ENCODE measurements at places on chromosomes 2 and 18.

DNA sequence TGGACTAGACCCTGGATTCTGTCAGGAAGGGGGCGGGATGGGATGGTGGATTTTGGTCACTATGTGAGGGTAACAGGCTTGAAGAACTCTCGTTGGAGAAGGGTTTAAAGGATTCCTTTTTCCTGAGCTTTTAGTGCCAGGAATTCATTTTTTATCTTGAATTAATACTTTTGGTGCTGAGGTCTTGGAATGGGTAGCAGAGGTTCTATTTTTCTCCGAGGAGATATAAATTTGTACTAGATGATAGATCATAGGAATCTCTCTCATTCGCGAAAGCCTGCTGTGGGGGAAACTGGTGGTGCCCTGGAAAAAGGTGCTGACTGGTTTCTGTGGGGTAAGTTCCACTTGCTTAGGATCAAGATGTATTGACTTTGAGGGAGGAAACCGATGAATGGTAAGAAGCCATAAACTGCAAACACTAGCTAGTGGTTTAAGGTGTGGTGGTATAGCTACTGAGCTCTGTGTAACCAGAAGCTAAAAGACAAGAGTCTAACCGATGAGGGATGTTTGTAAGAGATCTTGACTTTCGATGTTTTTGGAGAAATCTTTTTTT lies 706 bp downstream of the AGPS start:
- H3K4me1 ChIP-seq, result peaks cover 14% of the 10 kb centered on the region
- no peak for DNase-seq
- no peaks in the 10 kb centered on the region for H3K27me3 ChIP-seq
- H3K27ac ChIP-seq, result peak overlapping the region; percentile 55
- H3K36me3 ChIP-seq, result no peaks in the 10 kb centered on the region
- peak overlapping the region; percentile 89 for H3K4me3 ChIP-seq

DNA sequence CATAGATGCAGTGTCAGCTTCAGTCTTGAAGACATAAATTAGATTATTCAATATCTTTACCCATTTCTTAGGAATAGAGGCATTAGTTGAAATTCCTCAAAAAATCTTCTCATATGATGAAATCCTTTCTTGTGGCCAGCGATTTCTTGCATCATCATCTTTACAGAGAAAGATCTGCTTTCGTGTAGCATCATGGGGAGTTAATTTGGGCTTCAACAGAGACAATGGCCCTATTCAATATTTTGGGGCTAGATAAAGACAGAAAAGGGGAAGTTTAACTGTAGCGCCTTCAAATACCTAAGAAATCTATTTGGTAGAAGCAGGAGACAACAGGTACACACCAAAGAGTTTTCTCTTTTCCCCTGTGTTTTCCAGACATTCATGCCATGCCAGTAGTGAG lies 73.8 kb downstream of the TGFA start:
- H3K36me3 ChIP-seq, result no peaks in the 10 kb centered on the region
- H3K27ac ChIP-seq, result no peak overlapping the region
- no peak for DNase-seq
- no peaks in the 10 kb centered on the region for H3K27me3 ChIP-seq
- H3K4me3 ChIP-seq, result no peak overlapping the region
- peaks cover 5% of the 10 kb centered on the region for H3K4me1 ChIP-seq

DNA sequence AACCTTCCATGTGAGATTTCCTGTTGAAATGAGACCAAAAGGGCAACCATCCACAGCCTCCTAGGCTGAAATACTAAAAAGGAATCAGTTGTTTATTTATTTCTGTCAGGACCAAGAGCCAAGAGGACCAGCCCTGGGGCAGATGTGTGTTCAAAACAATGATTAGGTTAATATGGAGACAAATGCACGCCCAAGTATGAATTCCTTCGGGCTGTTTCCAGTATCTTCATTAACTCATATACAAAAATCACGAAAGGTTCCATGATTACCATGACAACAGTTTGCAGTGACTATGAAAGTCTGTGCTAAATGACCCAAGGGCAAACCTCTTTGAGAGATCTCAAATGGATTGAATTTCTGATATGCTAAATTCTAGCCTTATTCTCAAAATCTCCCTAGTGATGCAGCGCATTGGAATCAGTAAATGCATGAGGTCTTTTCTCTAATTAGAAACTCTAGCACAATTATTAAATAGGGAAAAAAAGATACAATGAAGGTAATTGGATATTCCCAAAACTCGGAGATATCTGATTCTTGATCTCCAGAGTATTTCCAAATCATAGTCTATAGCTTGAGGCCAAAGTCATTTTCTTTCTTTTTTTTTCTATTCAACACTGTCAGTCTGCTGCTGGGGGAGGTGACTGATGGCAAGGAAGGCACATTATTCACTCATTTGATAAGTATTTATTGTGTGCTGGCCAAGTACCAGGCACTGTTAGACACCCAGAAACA lies 35.6 kb downstream of the VIT start:
- DNase-seq, result no peak
- H3K36me3 ChIP-seq, result no peaks in the 10 kb centered on the region
- H3K27me3 ChIP-seq, result no peaks in the 10 kb centered on the region
- no peak overlapping the region for H3K4me3 ChIP-seq

GRCh38 chr2:16142383-16143361 lies 202.3 kb downstream of the MYCN start:
- H3K36me3 ChIP-seq, result no peaks in the 10 kb centered on the region
- H3K4me1 ChIP-seq, result no peaks in the 10 kb centered on the region
- no peaks in the 10 kb centered on the region for H3K27me3 ChIP-seq

GRCh38 chr2:26034637-26034992 lies 731 bp downstream of the RAB10 start:
- H3K27me3 ChIP-seq, result no peaks in the 10 kb centered on the region
- peaks cover 34% of the 10 kb centered on the region for H3K4me1 ChIP-seq
- H3K36me3 ChIP-seq, result no peaks in the 10 kb centered on the region
- peak overlapping the region; percentile 94 for H3K27ac ChIP-seq
- H3K4me3 ChIP-seq, result peak overlapping the region; percentile 71

- no peaks in the 10 kb centered on the region for H3K4me1 ChIP-seq
- no peak overlapping the region for H3K4me3 ChIP-seq
- H3K27ac ChIP-seq, result no peak overlapping the region
- H3K27me3 ChIP-seq, result no peaks in the 10 kb centered on the region
- H3K36me3 ChIP-seq, result peaks cover 10% of the 10 kb centered on the region
- no peak for DNase-seq
Observed at GRCh38 chr2:175152242-175152641, 15.8 kb downstream of the ATF2 start.

DNA sequence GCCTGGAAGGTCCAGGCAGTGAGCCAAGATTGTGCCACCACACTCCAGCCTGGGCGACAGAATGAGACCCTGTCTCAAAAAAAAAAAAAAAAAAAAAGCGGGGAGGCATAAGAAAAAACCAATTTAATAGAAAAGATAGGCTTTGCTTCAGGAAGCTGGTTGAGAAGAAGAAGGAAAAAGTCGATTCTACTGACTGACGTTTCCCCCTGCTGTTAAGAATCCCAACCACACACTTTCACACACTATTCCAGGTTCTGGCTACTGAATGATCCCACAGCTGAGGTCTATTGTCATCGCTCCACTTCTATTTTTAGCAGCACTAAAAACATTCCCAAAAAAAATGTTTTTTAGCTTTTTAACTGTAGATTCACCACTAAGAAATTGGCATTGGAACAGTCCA lies 6.7 kb upstream of the CHCHD5 start:
- H3K27me3 ChIP-seq, result no peaks in the 10 kb centered on the region
- no peak for DNase-seq
- H3K36me3 ChIP-seq, result peaks cover 26% of the 10 kb centered on the region
- H3K4me1 ChIP-seq, result peaks cover 2% of the 10 kb centered on the region
- no peak overlapping the region for H3K4me3 ChIP-seq

DNA sequence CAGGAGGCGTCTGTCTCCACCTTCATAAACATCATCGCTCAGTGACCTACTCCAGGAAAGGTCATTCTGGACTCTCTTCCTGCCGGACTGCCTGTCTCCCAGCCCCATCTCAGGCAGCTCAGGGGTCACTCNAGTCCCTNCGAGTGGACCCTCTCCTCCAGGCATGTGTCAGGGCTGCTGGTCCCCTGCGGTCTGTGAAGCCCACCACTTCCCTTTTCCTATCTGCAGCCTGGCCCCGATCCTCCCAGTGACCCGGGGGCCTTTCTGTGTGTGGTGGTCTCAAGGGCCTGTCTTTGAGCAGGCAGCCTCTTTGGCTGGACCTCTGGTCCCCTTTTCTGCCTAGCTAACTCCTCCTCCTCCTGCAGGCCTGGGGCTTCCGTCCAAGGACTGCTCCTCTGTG lies 5.9 kb upstream of the PARD6G start:
- H3K4me1 ChIP-seq, result no peaks in the 10 kb centered on the region
- H3K36me3 ChIP-seq, result no peaks in the 10 kb centered on the region
- H3K4me3 ChIP-seq, result no peak overlapping the region
- no peak overlapping the region for H3K27ac ChIP-seq

DNA sequence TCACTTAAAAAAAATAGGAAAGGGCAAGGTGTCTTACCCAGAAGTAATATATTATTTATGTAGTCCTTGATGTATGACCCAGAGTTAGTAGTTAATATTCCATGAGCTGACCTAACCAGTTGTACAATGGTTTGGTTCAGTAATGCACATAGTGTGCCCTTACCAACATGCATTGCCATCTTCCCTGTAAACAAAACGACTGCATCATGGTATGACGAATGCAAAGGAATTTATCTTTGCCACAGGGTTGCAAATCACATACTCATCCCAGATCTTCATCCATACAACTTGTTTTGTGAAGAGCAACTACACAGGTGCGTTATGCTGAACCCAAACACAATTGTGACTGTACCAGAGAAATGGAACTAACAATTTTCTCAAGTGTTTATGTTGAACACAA lies 68.9 kb upstream of the ZSWIM2 start:
- no peak overlapping the region for H3K4me3 ChIP-seq
- H3K36me3 ChIP-seq, result no peaks in the 10 kb centered on the region
- H3K27me3 ChIP-seq, result no peaks in the 10 kb centered on the region
- DNase-seq, result no peak
- no peaks in the 10 kb centered on the region for H3K4me1 ChIP-seq
- no peak overlapping the region for H3K27ac ChIP-seq

DNA sequence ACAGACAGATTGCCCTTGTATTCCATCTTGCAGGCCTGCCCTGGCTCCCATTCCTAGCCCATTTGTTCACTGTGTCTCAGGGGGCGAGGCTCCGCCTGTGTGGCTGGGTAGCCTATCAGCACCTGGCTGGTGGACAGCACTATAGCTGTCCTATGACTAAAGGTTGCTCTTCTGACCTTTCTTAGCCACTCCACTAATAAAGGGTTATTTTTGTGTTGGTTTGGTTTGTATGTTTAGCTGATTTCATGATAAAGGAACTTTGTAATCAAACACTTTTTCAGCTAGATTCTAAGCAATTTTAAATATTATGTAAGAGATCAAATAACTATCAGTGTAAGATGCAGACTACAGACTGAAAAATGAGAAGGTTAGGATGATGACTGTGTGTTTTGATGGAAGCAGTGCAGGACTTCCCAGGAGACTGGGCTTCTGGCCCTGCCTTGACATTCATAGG lies 72.2 kb downstream of the CRIM1 start:
- no peak for DNase-seq
- no peak overlapping the region for H3K4me3 ChIP-seq
- H3K27me3 ChIP-seq, result no peaks in the 10 kb centered on the region
- no peak overlapping the region for H3K27ac ChIP-seq

- no peak for DNase-seq
- no peak overlapping the region for H3K27ac ChIP-seq
- H3K4me3 ChIP-seq, result no peak overlapping the region
- no peaks in the 10 kb centered on the region for H3K4me1 ChIP-seq
- no peaks in the 10 kb centered on the region for H3K36me3 ChIP-seq
- no peaks in the 10 kb centered on the region for H3K27me3 ChIP-seq
Observed at GRCh38 chr18:14974088-14974487, 226.1 kb downstream of the ANKRD30B start.

GRCh38 chr18:36247036-36247435 lies 50.5 kb upstream of the FHOD3 start:
- no peaks in the 10 kb centered on the region for H3K36me3 ChIP-seq
- H3K27me3 ChIP-seq, result peaks cover 2% of the 10 kb centered on the region
- H3K27ac ChIP-seq, result no peak overlapping the region
- no peaks in the 10 kb centered on the region for H3K4me1 ChIP-seq
- DNase-seq, result no peak

- H3K36me3 ChIP-seq, result no peaks in the 10 kb centered on the region
- H3K27me3 ChIP-seq, result peaks cover 3% of the 10 kb centered on the region
- peaks cover 10% of the 10 kb centered on the region for H3K4me1 ChIP-seq
- H3K4me3 ChIP-seq, result peak overlapping the region; percentile 25
- no peak for DNase-seq
Observed at GRCh38 chr2:84515788-84516187, 510 bp upstream of the DNAH6 start.

- H3K4me3 ChIP-seq, result no peak overlapping the region
- no peak overlapping the region for H3K27ac ChIP-seq
- peaks cover 28% of the 10 kb centered on the region for H3K4me1 ChIP-seq
- no peaks in the 10 kb centered on the region for H3K27me3 ChIP-seq
- no peaks in the 10 kb centered on the region for H3K36me3 ChIP-seq
Observed at GRCh38 chr2:174753038-174753633, 11.1 kb downstream of the CHRNA1 start.
